ENCODE measurements at places on chromosomes 4 and X.
A peak's percentile ranks its signal among the peaks of the same experiment; 100 is the strongest.

- no peak for DNase-seq
Observed at GRCh38 chr4:169458575-169458974, 153.8 kb downstream of the NEK1 start.

- no peak for DNase-seq
Observed at GRCh38 chr4:170110285-170110672, 20.5 kb upstream of the AADAT start.

- DNase-seq = peak; percentile 72
Observed at GRCh38 chr4:76214177-76214675, 602 bp upstream of the SCARB2 start.

DNA sequence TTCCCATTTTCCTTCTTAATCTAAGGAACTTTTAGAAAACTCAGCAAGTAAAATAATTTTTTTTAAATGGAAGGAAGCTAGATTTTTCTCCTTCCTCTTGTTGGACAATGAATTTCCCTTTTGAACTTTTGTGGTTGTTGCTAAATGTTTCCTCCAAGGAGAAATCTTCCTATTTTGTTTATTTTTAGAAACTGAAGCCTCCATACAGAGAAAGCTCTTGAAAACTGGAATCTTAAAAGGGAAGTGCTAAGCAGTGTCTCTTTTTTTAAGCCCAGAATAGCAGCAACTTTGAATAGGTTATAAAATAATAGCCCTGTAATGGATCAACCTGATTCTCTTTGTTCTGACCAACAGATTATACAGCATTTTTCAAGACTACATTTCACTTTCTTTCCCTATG, 15.1 kb upstream of the DCLK2 start:
- DNase-seq = no peak

GRCh38 chr4:8828869-8829268, 42.8 kb downstream of the HMX1 start:
- no peak for DNase-seq

GRCh38 chr4:95839891-95840290, at the start of gene PDHA2:
TSS of gene PDHA2 (plus strand) at chr4:95840093. CDS start at chr4:95840151, 58 bp downstream.
- DNase-seq = no peak

- no peak for DNase-seq
Observed at GRCh38 chrX:65874765-65875164, 165.1 kb downstream of the VSIG4 start.

GRCh38 chrX:118541482-118541881, 45.9 kb downstream of the DOCK11 start:
- DNase-seq = no peak

GRCh38 chrX:54825716-54826438, 18.3 kb downstream of the MAGED2 start:
- DNase-seq = no peak

- DNase-seq = peak; percentile 76
Observed at GRCh38 chrX:136457303-136457917, 30.3 kb upstream of the BRS3 start.

- DNase-seq = no peak
Observed at GRCh38 chr4:43362875-43363636, 470.5 kb downstream of the GRXCR1 start.

DNA sequence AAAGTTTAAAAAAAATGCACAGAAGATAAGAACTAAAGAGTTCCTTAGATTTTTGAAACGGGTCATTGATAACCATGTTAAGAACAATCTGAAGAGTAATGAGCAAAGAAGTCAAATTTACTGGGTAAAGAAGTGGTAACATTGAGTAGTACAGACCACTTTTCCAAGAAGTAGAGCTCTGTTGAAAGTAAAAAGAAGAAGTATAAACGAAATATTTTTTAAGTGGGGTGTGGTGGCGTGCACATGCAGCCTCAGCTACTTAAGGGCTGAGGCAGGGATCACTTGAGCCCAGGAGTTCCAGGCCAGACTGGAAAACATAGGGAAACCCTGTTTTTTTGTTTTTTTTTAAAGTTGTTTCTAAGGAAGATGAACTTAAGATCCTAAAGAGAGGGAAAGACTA, 68.5 kb downstream of the UBA6 start:
- no peak for DNase-seq

- no peak for DNase-seq
Observed at GRCh38 chr4:172674811-172675210, 493.8 kb upstream of the GALNT7 start.

DNA sequence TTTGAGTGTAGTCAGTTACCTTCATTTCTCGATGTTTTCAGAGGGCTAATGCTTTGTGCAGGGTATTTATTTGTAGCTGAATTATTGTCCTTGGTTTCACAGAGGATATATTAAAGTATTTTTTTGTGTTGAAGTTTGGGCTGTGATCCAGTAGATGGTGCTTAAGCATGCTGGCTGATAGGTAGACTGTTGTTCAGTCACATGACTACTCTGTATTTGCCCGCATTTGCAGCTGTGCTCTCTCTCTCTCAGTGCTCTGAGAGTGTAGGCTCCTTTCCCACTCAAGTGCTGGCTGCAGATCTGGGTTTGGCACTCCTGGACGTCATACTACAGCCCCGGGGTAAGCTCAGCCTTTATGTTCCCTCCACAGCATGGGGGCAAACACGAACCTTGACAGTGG, 21.7 kb downstream of the RAB40AL start:
- DNase-seq = peak; percentile 19

DNA sequence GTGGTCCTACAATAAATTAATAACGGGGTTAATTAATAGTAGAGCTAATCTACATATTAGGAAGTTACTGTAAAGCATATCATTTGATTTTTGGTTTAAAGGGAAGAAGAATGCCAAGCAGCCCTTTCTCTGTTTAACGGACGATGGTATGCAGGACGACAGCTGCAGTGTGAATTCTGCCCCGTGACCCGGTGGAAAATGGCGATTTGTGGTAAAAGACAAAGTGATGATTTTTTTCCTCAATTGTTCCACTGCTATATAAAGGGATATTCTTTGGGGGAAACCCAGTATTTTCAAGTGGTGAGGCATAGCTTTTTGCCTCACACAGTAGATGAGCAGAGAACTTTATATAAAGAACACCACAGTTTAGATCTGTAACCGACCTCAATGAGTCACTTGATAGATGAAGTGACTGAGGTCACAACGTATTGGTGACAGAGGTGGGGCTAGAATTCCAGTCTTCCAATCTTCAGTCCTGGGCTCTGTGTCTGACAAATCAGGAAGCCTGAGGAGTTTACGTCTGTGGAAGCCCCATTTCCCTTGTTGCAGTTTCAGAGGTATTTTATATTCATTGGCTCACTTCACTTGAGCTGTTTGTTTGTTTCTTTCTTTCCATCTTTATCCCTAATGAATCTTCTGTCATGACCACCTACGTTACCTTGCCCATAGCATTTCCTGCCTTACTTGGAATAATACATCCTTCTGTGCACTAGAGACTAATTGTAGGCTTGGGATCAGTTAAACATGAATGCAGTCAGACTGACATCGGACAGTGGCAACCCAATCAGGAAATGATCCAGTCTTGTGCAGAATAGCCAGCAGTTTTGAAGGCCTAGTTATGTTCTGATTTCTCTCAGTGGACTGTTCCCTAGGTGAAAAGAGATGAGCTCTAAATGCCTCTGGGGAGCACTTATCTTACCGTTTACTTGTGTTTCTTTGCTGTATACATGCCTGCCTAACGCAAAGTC, 30.1 kb downstream of the ZRSR2 start:
- DNase-seq = no peak

GRCh38 chr4:185885075-185885474, 73.1 kb upstream of the SORBS2 start:
- DNase-seq = no peak

- DNase-seq = no peak
Observed at GRCh38 chr4:169210504-169211118, 60.1 kb downstream of the SH3RF1 start.

- no peak for DNase-seq
Observed at GRCh38 chr4:154406018-154406795, 85.4 kb downstream of the DCHS2 start.

GRCh38 chr4:158728236-158728635, 5.0 kb upstream of the PPID start:
- DNase-seq = no peak

DNA sequence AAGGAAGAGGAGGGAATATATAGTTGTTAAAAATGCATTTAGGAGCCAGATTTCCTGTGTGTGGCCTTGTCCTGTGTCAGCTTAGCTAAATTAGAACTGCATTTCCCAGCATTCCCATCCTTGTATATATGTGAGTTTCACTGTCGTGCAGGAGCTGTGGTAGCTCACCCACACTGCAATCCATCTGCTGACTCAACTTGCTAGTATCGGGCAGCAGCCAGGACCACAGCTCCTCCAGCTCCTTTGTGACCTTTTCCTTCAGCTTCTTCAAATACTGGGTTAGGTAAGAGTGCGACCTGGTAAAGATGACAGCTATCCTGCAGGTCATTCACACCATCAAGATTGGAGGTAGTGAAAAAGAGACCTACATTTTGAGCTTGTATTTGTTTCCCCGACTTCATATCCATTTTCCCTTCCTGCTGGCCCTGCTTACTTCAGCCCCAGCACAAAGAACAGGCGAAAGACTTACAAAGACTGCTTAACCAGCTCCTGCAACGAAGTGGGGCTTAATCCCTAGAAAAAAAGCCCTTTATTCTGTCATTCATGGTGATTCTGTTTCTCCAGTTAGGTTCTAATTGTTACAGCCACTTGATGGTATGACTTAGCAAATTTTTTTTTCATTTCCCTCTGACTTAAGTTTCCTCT, 11.4 kb downstream of the ASIC5 start:
- DNase-seq = no peak

- DNase-seq = no peak
Observed at GRCh38 chr4:96264941-96265463, 425.1 kb downstream of the PDHA2 start.

DNA sequence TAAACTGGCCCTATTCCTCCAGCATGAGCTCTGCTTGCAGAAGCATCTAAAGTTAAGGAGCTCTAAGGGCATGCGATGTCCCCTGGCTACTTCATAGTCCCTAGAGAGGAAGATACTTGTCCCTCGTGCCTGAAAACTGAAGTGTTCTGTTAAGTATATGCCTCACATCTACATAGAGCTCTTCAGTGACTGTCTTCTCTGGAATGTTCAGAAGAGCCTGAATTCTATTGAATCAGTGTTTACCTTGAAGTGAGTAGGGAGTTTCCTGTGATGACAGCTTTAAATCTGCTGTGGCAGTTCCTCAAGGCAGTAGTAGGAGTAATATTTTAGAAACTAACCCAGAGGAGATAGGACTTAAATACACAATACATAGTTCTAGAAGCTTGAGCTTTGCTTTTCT, 111.2 kb downstream of the ZNF518B start:
- no peak for DNase-seq

GRCh38 chr4:14856934-14857235, 145.4 kb upstream of the CPEB2 start:
- no peak for DNase-seq

DNA sequence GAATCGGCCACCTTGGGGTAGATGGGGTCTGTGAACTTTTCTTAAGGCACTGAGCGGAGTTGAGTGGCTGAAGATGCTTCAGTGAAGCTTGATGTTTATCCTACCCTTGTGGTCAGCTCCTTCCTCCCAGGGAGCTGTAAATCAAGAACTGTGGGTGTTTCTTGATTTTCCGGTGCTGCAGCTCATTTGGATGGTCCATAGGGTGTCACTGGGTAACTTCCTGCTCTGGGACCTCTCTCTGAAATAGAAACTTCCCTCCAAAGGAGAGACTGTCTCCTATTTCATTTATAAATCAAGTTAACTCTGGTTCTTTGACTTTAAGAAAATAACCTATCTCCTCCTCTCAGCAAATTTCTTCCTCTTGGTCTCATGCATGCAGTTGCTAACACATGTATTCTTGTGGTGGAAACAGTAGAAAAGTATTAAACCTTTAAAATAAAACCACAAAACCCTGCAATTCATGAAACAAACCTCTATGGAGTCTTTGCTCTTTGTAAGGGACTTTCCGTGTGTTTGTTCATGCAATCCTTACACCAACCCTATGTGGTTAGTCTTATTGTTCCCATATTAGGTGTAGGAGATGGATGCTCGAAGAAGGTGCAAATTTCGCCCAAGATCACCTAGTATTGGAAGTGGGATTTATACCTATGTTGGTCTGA, 110.3 kb downstream of the SHROOM3 start:
- no peak for DNase-seq

Data from NCI-H1092 treated with DMSO at 0.1 percent for 48 hours (cell line).